Spinal cord (tissue), 10 donors: ENCODE measurements at places on chromosomes 1 and 21. TPM values are rescaled to one million over a fixed set of nuclear protein-coding genes. Genes with fewer than 3 reads are reported as not detected.

DNA sequence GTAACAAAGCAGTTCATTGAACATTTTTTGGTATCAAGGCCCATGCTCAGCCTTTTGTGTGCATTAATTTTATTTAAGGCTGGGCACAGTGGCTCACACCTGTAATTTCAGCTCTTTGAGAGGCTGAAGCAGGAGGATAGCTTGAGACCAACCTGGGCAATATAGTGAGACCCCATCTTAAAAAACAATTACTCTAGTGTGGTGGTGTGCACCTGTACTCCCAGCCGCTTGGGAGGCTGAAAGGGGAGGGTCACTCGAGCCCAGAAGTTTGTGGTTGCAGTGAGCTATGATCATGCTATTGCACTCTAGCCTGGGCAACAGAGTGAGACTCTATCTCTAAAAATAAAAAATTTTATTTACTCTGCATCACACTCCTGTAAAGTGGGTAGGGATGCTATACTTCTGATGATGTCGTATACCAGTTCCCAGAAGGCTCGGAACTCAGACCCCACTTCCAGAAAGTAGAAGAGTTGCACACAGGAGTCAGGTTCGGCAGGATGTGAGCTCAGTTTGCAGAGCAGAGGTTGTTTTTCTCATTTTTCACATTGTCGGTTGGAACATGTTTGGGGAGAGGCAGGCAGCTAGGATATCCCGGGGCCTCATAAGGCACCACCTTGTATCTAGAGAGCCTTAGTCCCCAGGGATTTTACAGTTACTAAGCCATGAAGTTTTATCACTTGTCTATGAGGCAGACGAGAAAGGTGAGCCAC, 144.6 kb downstream of the GALNT2 start:
- no peak for DNase-seq

The TDRD5 gene
- polyA plus RNA-seq = 1.1 TPM

DNA sequence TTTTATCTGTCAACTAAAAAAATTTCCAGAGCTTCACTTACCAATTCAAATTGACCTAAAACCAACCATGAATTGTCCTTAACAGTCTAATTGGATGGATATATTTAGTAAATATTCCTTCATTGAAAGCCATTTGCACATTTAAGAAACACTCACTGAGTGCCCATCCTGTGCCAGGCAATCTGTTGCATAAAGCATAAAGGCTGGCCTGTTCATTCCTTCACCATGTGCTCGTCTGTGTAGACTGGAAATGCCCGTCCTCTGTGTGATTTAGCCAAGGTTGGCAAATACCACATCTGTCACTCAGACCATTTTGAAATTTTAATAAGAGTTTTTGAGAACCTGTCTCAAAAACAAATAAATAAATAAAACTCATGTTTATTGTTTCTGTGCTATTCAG, 57.1 kb downstream of the ZNF684 start:
- no peak for DNase-seq

DNA sequence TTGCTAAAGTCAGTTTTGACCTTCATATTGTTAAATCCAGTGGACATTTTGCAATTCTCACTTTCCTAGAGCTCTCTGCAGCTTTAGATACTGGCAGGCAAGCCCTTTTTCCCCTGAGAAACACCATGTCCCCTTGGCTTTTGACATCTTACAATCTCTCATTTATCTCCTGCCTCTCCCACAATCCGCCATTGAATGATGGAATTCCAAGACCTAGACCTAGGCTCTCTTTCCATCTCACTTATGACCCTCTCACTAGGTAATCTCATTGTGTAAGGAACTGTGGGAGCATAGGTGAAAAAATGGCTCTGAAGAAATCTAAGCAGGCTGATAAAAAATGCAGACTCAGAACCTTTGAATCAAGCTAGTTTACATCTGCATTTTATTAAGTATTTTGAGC, 2.0 kb downstream of the KYAT3 start:
- no peak for DNase-seq
